Esophagus mucosa (tissue), 1 donor: ENCODE measurements at places on chromosomes 2 and 18. TPM values are rescaled to one million over a fixed set of nuclear protein-coding genes. Genes with fewer than 3 reads are reported as not detected.

PARD6G gene
- 33.8 TPM for total RNA-seq

HTR2B gene
- not detected for total RNA-seq

NETO1 gene
- total RNA-seq, result not detected

YES1 gene
- total RNA-seq, result 49.7 TPM

ASAP2 gene
- total RNA-seq, result 6.4 TPM

MC4R gene
- not detected for total RNA-seq

C2orf74 gene
- total RNA-seq, result 2.9 TPM

PRKAG3 gene
- not detected for total RNA-seq

ADRA2B gene
- total RNA-seq, result not detected

VSNL1 gene
- 65.6 TPM for total RNA-seq

LOXHD1 gene
- 0.12 TPM for total RNA-seq

DNAJC5G gene
- total RNA-seq, result not detected

MC2R gene
- total RNA-seq, result not detected

CRYGD gene
- not detected for total RNA-seq

KIF5C gene
- 0.08 TPM for total RNA-seq

ANKRD30B gene
- not detected for total RNA-seq

CAPN14 gene
- total RNA-seq, result 191 TPM

PHOSPHO2 gene
- 1.7 TPM for total RNA-seq

CLEC4F gene
- total RNA-seq, result not detected

PLEKHH2 gene
- 1.6 TPM for total RNA-seq

BOLL gene
- total RNA-seq, result not detected

MARCO gene
- total RNA-seq, result 0.80 TPM

M1AP gene
- 1.6 TPM for total RNA-seq

ADCYAP1 gene
- 0.12 TPM for total RNA-seq

CRYBA2 gene
- total RNA-seq, result not detected

RTP5 gene
- not detected for total RNA-seq

ALK gene
- 0.04 TPM for total RNA-seq
